Myometrial cell (primary cell): ENCODE measurements at places on chromosomes 11 and 22. TPM values are rescaled to one million over a fixed set of nuclear protein-coding genes. Genes with fewer than 3 reads are reported as not detected.

The OR4A5 gene
- not detected in 2 replicates for total RNA-seq

The CST6 gene
- not detected in 2 replicates for total RNA-seq

The OPCML gene
- not detected in 2 replicates for total RNA-seq

The IL17REL gene
- total RNA-seq, result not detected in 2 replicates

The TRIM66 gene
- total RNA-seq, result 2.7 and 3.2 TPM in 2 replicates

The ROBO3 gene
- 7.4 and 23.6 TPM in 2 replicates for total RNA-seq

The C11orf86 gene
- total RNA-seq, result not detected in 2 replicates
